Keratinocyte (primary cell): ENCODE measurements at places on chromosomes 12 and 14.

DNA sequence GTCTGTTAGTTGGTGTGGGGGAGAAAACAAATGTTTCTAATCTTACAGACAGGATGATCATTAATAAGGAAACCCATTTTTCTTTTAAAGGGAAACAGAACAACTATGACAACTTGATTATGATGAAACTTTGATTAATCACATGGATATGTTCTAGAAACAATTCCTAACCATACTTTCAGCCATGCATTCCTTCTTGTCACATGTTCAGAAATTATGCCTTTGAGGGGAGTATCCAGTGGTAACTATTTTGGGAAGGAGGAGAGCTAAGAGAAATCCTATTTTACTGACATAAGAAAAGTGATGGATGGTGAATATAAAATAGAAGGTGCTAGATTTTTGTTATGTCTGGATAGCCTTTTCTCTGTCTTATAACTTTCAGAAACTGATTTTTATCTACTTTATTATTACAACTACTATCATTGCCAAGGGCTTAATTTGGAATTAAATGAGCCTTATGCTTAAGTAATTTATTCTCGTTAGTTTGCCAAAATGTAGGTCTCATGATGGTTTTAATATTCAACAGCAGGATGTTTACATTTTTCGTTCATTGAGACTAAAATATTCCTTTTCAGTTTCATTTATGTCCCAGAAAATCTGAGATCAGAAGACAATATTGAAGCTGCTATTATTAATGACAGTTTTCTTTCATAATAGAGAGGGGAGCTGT lies 200.1 kb downstream of the TMTC2 start:
- no peak for DNase-seq

DNA sequence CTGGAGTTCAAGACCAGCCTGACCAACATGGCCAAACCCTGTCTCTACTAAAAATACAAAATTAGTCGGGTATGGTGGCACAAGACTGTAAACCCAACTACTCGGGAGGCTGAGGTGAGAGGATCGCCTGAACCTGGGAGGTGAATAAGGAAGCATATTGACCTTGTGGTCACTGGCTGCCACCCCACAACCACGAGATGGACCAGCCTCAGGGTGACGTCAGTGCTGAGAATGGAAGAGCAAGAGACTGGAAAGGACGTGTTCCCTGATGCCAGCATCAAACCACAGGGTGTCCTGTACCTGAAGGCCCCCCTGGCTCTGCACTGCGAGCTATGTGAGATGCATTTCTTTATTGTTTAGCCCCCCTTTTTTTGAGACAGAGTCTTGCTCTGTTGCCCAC lies 45.9 kb upstream of the BDKRB2 start:
- no peak for DNase-seq

DNA sequence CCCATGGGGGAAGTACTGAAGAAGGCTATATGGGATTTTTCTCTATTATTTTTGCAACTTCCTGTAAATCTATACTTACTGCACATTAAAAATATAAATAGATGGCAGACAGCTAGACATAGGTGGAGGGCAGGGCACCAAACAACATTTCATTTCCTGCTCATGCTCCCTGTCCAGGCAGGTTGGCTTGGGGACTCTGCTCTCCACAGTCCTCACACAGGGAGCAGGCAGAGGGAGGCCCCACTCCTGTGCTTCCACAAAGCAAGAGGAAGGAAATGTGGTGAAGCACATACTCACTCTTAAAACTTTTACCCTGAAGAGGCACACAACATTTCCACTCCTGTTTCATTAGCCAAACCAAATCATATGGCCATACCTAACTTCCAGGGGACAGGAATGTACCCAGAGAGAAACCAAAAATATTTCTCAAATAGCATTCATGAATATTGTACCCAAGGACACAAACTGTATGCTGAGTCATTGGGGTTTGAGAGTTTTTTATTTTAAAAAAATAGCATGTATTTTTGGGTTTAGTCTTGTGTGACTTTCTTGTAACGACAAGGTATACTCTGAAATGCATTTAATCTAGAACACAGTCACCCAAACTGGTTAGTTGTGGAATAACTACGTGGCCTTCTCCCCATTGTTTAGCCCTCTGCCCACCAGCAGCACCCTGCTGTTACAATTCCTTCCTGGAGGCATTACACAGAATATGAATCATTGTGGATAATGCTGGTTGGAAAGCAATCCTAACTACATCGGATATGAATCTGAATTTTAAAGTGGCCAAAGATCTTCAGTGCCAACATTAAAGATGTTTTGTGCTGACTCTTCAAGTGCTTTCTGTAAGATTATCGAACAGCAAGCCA lies 40.9 kb downstream of the RTN1 start:
- DNase-seq = no peak

- DNase-seq = no peak
Observed at GRCh38 chr14:69703047-69704039, 63.6 kb upstream of the SRSF5 start.

DNA sequence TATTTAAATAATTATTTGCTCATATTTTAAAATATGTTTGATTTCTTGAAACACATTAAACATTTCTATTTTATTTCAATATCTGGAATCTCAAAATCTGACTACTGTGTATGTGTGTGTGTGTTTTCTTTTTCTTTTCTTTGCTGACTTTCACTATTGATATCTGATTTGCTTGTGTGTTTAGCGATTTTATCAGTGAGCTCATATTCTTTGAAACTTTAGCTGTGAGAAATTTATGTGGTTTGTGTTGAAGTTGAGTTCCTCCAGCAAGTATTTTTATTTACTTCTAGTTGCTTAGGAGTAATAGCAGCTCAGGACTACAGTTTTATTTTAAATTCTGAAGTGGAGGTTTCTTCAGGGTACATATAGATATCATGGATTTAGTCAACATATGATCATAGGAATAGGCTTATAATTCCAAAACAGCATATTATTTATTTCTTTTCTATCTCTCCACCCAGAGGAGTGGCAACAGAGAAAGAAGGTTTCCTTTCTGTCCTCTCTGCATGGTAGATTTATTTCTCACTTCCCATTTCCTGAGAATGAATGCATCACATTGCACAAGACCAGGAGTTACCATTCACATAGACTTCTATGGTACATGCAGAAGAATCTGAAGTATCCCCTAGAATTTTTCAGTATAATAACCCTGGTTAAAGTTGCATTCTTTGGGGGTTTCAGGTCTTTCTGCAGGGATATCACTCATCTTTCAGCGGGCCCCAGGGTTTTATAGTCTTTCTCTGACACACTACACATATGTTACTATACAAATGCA lies 60.5 kb downstream of the PTPRQ start:
- DNase-seq = no peak

- DNase-seq = no peak
Observed at GRCh38 chr12:118150625-118151024, 14.7 kb downstream of the PEBP1 start.

DNA sequence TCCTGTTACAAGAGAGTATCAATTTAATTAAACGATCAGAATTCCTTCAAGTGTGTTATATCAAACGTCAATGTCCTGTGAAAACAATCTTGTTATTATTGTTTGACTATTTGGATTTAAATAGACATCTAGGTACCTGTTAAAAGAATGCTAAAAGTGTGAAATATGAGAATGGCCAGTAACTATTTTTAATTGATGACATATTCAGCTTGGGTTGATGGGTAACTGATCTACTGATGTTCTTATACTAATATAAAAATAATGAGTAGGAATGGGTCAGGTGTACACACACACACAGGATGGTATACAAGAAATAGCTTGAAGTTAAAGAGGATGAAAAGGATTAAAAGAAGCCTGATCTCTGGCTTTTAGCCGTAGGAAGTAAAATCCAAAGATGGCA lies 146.0 kb downstream of the SLC38A4 start:
- no peak for DNase-seq

DNA sequence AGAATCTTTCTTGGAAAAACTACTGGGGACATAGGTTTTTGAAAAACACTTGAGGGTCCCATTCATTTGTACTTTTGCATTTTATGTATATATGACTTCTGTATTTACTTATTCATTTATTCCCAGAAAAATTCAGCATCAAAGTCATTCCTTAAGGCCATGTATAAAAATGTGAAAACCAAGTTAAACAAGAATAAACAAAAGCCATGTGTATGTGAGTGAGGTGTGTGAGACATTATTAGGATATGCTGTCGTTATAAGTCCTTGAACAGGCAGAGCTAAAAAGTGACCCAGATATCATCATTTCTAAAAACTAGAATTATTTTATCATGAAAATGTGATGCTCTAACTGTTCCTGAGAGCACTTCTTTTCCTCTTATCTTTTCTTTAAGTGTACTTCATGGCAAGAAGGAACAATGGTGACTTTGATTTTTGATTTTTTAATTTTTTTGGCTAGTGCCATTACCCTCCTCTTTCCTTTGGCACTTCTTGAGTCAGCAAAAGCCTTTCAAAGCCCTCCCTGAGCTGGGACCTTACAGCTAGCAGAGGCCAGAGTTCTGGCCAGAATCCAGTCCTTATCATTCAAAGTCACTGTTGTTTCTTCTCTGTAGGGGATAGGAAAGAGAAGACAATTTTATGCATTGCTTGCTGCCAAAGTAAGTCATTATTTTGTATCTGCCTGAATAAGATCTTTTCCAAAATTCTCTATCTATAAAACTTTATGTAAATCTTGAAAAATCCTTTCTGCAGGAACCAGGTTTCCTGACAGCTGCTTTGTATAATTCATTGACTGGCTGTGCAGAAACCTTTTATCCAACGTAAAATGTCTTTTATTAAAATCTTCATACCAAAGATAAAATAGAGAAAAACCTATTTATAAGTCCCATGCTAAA lies 419.7 kb upstream of the PRICKLE1 start:
- no peak for DNase-seq

DNA sequence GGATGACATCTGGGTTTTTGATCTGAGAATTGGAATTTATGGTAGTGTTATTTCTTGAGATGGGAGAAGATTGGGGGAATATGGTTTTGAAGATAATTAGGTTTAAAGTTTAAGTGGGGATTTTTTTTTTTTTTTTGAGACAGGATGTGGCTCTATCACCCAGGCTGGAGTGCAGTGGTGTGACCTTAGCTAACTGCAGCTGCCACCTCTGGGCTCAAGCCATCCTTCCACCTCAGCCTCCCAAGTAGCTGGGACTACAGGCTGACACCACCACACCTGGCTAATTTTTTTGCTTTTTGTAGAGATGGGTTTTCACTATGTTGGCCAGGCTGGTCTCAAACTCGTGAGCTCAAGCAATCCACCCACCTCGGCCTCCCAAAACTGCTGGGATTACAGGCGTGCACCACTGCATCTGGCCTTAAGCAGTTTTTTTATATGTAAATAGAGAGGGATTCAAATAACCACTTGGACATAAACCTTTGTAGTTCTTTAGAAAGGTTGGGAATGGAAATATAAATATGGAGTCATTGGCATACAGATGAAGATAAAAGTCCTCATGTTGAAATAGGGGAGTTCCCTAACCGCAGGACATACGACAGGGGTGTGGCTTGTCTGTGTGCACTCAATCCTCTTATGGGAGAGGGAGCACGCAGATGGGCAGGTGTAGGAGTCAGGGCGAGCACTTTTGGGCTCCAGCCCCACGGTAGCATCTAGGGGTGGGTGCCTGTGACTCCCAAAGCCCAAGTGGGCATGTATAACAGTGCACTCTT lies 4.7 kb downstream of the LIN52 start:
- no peak for DNase-seq

DNA sequence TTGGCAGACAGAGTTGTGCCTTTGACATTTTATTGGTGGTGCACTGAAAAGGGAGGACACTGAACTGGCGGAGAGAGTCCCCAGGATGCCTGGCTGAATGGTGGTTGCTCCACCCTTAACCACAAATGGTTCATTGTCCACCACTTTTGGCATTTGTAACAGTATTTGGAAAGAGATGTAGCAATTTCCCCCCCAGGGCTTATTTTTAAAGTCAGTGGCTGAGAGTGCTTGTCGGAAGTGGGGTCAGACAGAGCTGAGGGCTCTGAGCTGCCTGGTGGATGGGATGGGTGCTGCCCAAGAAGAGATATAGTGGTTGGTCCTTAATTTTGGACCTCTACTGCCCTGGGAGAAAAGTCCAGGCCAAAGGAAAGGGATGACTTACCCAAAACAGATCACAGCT lies 31.5 kb upstream of the FGF6 start:
- no peak for DNase-seq

DNA sequence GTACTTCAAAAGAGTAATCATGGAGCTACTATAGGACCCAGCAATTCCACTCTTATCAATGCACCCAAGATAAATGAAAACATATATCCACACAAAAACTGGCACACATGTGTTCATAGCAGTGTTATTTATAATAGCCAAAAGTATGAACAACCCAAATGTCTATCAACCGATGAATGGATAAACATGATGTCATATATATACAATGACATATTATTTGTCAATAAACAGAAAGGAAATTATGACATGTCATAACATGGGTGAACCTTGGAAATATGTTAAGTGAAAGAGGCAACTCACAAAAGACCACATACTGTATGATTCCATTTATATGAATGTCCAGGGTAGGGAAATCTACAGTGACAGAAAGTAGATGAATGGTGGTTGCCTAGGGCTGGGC lies 347.1 kb upstream of the DDHD1 start:
- no peak for DNase-seq

GRCh38 chr14:103685276-103686211 lies 29.7 kb downstream of the XRCC3 start:
- no peak for DNase-seq
